NAMALWA (cell line): ENCODE measurements at places on chromosomes 5 and 9.

GRCh38 chr5:176817369-176817840, 7.0 kb downstream of the UNC5A start:
- DNase-seq = no peak

GRCh38 chr9:19161257-19162025, 34.1 kb upstream of the PLIN2 start:
- no peak for DNase-seq

DNA sequence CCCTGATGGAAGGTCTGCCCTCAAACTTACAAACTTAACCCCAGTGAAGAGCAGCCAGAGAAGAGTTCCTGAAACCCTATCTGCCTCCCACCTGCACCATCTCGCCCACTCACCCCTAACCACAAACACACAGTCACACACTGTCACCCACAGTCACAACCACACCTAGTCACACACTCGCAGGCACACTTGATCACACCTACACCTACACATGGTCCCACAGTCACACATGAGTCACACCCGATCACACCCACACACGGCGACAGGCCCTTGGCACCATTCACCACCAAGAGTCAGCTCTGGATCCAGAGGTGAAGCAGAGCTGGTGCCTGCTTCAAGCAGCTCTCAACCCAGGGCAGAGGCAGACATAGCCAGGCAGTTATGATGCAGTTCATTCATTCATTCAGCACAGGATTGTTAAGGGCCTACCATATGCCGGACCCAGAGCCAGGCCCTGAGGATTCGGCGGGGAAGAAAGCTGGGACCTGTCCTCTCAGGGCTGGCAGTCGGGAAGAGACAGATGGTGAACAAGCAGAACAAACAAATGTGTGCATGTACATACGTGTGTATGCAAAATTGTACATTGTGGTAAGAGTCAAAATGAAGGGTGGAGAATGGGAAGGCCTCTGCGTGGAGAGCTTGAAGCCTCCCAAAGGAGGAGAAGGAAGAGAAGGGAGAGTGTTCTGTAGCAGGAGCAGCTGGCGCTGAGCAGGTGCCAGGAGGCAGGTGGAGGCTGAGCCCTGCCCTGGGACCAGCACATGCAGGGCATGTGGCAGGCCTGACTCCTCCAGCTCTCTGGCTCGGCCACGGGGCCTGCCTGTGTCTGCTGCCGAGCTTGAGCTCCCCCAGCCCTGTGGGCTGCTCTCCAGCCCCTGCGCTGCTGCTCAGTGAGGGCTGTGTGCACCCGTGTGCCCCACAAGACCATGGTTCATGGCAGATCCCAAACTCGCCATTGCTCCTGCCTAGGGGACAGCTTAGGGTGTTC, 6.4 kb downstream of the TSPAN17 start:
- no peak for DNase-seq

- DNase-seq = no peak
Observed at GRCh38 chr5:78541086-78541654, 107.4 kb downstream of the LHFPL2 start.

DNA sequence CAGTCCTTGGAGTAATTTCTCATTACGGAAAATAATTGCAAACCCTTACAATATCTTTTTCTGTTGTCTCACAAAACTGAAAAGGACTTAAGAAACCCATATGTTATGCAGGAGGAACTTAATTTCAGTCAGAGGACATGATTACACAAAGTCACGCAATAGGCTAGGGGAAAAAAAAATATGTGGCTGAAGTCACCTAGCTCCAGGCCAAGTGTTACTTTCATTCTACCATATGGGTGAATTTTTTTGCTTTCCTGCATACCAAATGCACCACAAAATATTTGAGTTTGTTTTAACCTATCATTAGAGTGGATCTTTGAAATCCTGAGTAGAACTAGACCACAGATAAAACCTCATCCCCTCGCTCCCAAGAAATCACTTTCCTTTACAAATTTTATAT, 523.5 kb downstream of the CAAP1 start:
- no peak for DNase-seq
